ENCODE measurements at places on chromosomes 12 and 14.

DNA sequence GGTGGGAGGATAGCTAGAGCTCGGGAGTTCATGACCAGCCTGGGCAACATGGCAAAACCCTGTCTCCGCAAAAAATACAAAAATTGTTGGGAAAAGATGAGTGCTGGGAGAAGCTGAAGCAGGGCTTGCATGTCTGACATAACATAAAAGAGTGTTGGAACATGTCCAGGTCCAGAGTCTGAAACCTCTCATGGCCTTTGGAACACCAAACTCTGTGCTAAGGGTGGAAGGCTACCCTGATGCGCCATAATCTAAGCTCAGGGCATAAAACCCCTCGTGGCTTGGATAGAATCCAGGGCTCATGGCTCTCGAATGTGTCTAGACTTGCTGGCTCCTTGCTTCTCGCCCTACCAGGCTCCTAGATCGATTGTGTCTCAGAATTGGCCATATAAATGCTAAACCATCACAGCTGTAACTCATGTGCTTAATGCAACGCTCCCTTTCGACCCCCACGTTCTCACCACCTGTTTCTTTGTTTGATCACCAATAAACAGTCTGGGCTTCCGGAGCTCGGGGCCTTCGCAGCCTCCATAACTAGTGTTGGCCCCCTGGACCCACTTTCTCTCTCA is 6.7 kb upstream of the CLEC7A start:
- DNase-seq: no peak

- DNase-seq: no peak
Observed at GRCh38 chr12:15899282-15899870, 11.8 kb upstream of the DERA start.

GRCh38 chr14:96100161-96101064 is 61.3 kb downstream of the C14orf132 start:
- DNase-seq: peak; percentile 54

DNA sequence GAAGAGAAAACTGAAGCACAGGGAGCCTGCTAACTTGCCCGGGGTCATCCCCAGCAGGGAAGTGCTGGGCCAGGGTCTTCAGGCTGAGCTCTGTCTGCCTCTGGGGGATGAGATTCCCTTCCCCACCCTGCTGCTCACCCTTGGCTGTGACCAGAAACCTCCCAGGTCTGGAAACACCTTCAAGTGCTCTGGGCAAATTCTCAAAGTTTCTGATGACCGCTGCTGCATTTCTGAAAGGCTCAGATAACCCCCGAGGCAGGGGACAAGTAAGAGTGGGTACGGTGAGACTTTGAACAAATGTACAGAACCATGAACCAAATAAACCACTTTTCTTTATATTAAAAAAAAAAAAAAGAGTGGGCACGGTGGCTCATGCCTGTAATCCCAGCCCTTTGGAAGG is 41.3 kb downstream of the LTBP2 start:
- DNase-seq: no peak

DNA sequence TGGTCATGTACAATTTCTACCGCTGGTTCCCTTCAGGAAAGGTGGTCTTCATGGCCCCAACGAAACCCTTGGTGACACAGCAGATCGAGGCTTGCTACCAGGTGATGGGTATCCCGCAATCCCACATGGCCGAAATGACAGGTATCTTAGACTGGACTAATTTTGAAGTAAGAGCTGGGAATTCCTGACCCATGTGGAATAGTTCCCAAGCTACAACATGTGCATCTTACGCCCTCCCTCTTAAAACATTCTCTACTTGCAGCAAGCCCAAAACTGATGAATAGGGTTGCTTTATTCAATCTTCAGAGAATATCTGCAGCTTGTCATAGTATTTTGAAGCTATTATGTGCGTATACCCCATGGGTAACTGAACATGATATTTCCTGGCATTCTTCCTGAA is 669 bp downstream of the FANCM start:
- no peak for DNase-seq

GRCh38 chr12:76790564-76791552 is 26.9 kb downstream of the ZDHHC17 start:
- DNase-seq: no peak

GRCh38 chr14:69658664-69659261 is 47.4 kb downstream of the SUSD6 start:
- DNase-seq: no peak

DNA sequence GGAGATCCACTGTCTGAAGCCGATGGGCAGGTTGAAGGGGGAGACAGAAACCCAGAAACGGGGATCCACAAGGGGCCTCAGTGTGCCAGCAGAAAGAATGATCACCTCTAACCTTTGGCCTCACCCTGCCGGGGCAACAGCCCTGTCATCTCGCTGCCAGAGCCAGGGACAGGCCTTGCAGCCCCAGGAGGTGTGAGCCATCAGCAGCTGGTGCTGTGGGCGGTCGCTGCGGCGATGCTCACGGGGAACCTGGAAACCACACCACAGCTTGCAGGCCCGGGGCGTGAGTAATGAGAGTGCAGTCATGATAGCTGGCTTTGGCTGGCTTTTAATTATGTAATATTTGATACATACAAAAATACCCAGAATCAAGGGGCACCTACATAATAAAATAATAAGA is 4.7 kb upstream of the TTC7B start:
- peak; percentile 40 for DNase-seq
